Stimulated activated memory B cell treated with anti-CD40 and anti-IgM and Interleukin-4, amounts not matched to agents 10 μg/mL and 1 μg/mL and 100 μg/mL, for 72 hours (primary cell): ENCODE measurements at places on chromosomes 5 and 9.

DNA sequence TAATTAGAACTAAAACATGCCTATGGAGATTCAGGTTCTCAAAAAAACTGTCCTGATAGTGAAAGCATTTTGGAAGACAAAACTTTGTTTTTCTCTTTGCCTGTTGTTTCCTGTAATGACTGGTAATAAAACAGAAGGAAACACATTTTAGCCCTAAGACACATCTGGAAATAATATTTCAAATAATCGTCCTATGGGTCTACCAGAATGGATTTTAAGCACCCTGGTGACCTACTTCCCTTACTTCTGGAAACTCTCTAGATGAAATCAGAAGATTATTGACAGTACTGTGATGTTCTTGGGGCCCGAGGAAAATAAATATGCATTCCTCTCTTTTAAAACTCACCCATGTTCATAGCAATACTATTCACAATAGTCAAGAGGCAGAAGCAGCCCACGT, 110.1 kb upstream of the TLE4 start:
- ATAC-seq = no peak

DNA sequence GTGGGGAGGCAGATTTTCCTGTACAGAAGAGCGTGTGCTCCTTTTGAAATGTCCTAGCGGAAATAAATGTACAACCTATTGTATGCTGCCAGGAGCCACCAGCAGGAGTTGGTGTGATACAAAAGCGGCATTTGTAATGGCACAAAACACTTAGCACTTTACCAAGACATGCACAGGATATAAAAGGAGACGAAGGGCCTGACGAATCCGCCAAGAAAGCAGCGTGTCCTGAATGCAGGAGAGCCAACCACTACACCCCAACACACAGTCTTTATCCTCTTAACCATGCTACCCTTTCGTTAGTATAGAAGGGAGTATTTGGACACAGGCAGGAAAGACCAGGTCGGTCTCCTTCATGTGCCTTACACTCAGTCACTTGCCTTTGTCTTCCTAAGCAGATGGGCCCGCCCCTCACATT, 218.1 kb downstream of the TRIM32 start:
- no peak for ATAC-seq

DNA sequence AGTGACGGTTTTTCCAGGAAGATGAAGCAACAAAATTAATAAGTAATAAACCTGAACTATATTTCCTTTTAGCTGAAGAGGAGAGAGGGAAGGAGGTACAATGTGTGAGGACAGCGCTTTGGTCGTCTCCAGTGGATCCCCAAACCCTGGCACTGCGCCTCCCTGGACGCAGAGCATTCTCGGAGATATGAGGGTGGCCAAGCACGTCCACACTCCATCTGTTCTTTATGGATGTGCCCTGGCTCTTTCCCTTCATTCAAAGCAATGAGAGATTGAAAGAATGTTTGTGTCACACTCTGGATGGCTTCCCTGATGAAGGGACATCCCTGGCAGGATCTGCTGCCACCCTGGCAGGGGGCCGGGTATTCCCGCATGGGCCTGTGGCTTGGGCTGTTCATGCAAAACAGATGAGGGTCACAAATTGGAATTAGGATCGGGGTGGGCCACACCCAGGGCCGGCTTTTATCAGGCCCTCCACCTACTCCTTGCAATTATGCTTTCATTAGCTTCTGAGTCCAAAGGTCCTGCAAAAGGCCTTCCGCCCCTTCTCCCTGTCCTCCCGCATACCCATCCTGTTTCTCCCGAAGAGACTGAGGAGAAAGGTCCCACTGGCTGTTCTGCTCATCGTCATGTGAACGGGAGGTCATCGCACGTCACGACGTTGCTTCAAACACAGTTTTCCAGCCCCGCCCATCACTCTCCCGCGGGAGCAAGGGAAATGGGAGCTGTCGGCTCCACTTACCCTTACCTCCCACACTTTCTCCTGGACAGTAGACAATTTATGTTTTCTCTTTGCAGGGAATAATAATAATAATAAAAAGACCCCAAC, 286.1 kb upstream of the IRX4 start:
- no peak for ATAC-seq

- no peak for ATAC-seq
Observed at GRCh38 chr5:150186897-150187296, 3.0 kb upstream of the SLC6A7 start.

- ATAC-seq = no peak
Observed at GRCh38 chr5:14356305-14356704, 213.2 kb downstream of the TRIO start.

DNA sequence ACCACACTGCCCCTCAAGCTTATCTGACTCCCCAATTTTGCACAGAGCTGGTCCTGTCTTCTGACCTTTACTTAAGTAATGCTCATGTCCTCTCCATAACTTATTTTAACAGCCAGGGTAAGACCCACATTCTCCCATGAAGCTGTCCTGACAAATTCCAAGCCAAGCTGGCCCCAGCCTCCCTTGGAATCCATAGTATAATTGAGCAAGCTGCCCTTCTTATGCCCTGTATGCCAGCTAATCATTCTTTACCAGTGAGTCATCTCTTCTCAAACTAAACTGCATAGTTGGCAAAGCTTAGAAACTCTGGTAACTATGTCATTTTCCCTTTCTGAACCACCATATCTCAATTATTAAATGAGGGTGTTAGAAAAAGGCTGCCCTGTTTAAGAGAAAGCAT, 92.4 kb downstream of the NFIB start:
- no peak for ATAC-seq

GRCh38 chr5:64634997-64635686, 55.2 kb upstream of the SHISAL2B start:
- ATAC-seq = no peak

DNA sequence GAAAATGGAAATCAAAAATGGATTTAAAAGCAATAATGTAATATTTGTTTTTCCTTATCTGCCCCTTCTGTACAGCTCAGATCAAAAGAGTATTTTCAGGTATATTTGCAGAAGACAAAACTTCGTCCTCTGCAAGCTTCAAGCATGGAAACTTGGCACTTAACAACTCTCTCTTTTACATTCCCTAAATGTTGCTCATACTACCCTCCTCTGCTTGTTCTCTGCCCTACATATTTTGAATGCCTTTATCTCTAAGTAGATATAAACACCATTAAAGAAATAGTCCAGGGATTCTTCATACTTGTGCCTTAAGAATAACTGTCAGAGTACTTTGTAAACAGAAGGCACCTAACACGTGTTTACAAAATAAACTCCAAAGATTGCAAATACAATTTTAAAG, 19.2 kb upstream of the SMC2 start:
- no peak for ATAC-seq

GRCh38 chr5:91095786-91096385, 287.2 kb downstream of the ARRDC3 start:
- no peak for ATAC-seq

DNA sequence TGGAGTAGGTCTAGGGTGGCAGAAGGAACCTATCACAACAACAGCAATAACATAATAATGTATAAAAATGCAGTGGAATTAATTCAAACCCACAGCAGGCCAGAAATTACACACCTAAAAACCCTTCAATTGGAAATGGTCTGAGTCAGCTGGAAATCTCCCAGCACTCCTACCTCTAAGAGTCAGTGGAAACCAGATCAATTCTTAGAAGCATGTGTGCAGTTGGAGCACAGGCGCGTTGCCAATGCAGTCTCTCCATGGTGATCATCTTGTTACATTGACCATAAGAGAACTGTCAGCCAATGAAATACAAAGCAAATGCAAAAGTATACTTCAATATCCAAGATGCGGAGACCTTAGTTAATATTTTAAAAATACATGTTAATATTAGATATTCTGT, 15.1 kb upstream of the CSNK1G3 start:
- no peak for ATAC-seq

DNA sequence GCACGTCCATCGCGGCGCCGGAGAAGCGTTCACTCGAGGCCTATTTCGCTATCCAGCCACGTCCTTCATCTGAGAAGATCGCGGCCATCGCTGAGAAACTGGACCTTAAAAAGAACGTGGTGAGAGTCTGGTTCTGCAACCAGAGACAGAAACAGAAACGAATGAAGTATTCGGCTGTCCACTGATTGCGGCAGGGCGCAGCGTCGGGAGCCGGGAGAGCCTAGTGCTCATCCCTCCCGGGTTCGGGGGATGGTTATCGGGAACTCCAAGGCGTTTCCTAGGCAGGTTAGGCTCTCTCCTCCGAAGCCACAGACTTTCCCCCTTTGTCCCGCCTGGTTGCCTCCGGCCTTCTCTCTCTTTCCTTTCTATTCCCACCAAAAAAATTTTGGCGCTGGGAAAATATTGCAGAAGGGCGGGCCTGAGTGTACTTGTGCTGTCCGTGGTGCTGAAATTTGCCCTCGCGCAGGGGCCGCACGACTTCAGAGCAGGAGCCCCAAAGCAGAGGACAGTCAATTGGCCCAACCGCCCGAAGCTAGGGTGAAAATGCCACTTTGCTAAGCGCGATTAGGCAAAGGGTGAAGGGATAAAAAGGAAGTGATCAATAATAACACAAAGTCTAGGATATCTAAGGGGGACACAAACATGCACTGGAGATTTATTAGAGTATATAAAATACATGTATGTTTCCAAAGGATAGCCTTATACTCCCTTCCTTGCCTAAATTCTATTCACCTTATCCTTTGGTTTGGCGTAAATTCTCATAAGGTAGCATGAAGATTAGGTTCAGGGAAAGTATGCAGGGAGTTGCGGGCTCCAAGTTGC, 1.8 kb downstream of the POU4F3 start:
- no peak for ATAC-seq
